ENCODE measurements at places on chromosomes 7 and 10.

DNA sequence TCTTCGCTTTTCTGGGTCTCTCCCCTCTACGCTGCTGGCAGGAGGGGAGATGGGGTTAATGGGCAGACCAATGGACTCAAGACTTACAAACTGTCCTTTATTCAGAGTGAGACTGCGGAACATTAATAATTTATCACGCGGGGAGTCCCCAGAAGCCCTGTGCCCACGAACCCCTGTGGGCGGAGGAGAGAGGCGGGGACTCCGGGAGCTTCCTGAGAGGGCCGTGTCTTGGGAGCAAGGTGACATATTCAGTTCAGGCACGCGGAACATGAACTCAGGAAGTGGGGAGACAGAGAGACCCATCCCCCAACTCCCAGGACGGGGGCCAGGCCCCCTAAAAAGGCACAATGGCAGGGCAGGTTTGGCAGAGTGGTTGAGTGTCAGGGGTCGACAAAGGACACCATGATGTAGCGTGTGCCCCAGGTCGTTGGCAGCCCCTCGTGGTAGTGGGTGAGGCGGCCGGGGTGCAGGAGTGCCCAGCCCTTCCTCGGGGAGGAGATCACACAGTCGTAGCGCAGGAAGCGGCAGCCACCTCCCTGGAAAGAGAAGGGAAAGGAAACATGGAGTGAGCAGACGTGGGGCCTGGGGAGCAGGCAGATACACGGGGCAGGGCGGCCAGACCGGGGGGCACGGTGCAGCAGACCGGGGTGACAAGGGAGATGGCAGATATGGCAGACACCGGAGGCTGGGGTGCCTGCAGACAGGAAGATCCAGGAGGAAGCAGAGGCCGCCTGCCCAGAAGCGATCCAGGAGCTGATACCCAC, 5.2 kb upstream of the MOGAT3 start:
- no peak for DNase-seq

- DNase-seq, result peak; percentile 70
These were observed 700.0 kb upstream of the PCDH15 start for GRCh38 chr10:55500931-55501559.

DNA sequence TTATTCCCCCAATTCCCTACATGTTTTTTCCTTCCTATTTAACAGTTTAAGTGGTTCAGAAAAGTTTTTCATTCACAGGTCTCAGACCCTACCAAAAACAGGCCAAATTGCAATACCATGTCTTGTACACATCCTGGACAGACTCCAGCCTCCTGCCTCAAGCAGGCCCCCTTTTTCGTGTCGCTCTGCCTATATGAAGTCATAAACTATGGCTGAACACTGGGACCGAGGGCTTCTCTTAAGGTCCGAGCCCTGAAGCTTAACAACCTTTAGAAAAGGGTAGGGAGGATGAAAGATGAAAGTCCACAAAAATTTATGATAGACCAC, 1.4 kb downstream of the FBXW4 start:
- DNase-seq, result no peak

GRCh38 chr10:23174977-23175512, 17.1 kb upstream of the PTF1A start:
- DNase-seq, result no peak

DNA sequence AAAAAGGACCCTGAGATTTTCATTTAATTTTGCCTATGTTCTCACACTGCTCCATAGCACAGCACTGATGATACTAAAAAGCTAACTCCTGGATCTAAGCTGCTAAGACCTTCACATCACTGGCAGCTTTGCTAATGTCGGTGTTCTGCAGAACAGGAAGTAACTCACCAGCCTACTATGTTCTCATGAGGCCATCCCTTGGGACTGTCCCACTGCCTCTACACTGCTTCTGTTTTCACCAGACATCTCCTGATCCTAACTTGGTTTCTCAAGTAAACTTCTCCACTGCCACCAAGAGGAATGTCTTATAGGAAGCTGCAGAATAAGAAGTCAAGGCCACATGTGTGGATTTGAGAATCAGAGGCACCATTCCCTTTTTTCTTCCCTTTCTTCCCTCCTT, 15.1 kb downstream of the HTR7 start:
- DNase-seq, result no peak

GRCh38 chr10:15658069-15658702, 61.5 kb downstream of the ITGA8 start:
- no peak for DNase-seq

- DNase-seq, result no peak
These were observed 171.7 kb upstream of the PFKP start for GRCh38 chr10:2895594-2896196.

GRCh38 chr10:131810036-131810804, 90.6 kb upstream of the PPP2R2D start:
- DNase-seq, result no peak

DNA sequence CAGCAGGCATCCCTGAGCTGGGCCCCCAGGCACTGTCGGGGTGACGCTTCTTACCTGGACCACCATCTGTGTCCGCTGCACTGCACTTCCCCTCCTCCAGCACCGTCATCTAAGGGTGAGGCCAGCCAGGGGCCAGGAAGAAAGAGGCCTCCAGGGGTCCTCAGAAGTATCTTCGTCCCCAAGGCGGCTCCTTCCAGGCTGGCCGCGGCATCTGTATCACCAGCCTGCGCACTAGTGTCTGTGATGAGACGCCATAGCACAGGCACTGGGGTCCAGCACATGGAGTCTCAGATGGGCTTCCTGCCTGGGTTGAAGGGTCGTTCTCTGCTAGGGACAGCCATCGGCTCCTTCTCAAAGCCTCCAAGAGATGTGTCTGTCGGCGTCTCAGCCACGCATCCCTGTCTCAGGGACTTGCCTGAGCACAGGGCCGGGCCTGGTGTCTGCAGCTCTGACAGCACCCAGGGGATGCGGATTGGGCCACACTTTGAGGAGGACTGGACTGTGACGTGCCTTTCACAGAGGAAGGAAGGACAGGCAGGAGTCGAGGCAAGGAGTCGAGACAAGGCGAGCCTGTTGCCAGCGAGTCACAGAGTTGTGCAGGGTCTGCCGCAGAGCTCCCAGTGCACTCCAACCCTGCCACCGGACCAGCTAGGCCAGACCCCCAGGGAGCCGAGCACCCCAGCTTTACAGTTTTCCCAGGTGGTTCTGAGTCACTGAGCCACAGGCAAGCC, 101.5 kb upstream of the DIP2C start:
- DNase-seq, result no peak

DNA sequence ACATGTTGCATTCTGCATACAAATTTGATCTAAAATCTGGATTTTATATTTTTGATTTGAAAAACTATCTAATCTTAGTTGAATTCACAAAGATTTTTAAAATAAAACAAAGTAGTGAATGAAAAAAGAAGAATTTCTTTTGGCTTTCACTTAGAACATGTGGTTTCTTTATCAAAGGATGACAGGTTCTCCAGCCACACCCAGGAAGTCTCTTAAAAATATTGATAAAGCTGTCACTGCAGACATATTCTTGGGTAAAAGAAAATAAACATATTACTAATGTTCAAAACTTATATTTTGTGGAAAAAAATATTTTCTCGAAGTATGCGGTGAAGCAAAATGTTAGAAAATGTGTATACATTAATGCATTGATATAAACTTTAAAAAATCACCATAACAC, 44.3 kb downstream of the ARL4A start:
- no peak for DNase-seq

DNA sequence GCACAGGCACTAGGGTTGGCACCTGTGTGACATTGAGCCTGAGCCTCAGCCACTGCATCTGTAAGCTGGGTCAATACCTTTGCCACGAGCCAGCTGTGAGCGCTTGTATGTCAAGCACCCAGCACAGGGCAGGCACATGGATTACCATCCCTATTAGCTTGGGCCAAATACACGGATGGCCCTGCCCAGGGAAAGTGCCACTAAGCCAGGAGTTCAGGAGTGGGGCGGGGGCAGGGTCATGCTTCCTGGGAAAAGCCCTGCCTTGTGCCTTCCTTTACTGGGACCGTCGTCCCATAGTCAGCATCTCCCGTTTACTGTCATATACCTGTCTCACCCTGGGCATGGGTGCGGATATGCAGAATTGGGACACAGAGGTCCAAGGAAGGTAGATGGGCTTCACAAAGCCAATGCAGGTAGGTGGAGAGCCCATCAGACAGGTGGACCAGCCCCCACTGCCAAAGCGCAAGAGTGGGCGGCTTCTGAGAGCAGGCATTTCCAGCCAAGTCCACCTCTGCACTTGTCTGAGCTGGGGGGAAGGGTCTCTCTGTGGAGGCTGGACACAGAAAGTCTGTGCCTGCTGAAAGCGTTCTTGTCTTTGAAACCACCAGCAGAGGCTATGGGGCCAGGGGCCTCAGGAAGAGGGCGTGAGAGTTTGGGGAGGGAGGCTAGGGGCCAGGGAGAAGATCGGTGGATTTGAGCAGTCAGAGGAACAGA, 72.6 kb downstream of the VWA2 start:
- no peak for DNase-seq

DNA sequence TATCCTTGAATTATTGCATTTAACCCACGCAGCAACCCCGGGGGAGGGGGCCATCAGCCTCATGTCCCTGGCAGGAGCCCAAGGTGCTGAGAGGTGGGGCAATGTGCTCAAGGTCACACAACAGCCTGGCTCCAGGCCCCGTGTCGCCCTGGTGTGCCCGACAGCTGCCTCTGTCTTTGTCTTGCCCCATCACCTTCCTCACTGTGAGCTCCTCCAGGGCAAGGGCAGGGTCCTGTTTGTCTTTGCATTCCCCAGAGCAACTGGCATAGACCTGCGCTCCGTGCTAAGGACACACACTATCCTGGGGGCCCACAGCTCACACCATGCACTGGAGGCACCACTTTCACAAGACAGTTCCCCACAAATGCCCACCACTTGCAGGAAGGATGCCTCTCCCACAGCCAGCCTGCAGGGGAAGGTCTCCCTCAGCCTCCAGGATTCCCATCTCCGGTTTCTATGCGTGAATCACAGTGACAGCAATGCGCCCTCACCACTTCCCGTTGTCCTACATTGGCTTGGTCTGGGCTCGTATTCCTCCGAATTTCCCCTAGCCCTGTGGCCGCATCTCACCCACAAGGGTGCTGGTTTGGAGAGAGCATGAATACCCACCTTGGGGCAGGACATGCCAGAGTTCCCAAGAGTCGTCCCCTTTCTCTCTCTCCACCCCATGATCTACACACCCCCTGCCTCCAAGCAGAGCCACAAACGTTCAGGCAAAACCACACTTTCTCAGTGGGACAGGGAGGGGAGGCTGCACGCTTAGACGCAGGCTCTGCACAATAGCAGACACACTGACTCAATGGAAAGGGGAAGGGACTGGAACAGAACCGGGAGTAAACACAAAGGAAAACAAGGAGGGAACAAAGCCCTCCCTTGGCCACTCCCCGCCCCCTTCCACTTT, 10.3 kb downstream of the ITPRIP start:
- DNase-seq, result peak; percentile 37

DNA sequence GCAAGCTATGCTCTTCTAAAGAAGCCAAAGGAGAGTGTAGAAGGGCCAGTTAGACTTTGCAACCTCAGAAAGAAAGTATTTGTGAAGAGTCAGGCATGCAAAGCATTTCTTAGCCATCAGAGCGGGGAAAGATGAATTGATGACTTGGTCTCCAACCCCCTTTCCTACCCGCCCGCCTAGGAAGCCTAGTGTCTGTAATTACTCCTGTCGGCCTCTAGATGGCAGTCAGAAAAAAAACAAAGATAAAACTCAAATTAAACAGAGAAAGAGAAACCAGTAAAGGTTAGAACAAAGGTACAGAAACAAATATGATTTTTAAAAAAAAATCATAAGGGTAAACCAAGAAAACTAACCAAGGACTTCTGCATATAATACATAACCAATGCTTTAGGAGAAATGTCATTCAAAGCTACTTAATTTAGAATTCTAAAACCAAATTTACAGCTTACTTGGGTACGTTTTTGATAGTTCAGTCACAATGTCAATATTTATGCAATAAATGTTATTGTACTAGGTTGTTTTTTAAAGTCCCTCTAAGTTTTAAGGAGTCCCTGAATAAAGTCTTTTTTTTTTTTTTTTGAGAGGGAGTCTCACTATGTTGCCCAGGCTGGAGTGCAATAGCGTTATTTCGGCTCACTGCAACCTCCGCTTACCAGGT, 97.6 kb downstream of the LYZL1 start:
- no peak for DNase-seq

DNA sequence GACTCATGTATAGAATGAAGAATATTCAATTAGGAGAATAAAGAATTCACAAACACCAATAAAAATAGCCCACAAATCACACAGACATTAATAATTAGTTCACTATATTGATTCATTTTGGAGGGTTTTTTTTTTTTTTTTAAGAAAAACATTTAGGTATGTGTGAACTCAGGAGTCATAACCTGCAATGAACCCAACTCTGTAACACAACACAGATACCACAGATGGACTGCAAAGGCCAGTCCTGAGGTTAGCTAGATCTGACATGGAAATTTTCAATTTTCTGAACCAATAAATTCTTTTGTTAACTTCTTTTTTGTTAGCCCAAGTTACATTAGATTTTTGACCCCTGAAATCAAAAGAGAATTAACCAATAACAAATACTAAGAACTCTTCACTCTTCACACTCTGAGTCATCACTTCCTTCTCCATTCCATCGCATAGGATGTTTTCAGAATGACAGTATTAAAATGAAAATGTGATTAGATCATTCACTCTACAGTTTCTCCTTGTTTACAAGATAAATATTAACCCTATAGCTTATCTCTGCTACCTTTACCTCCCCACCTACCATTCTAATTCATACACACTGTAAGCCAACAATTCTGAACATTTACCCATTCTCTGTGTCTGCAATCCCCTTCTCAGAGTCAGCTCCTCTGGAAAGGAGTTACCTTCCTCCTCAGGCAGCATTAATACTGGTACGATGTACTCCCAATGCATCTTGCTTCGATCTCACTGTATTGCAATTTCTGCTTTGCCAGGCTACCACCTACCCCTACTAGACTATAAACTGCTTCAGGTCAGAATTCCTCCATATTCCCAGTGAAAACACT, 141.5 kb downstream of the LRRN3 start:
- DNase-seq, result no peak

DNA sequence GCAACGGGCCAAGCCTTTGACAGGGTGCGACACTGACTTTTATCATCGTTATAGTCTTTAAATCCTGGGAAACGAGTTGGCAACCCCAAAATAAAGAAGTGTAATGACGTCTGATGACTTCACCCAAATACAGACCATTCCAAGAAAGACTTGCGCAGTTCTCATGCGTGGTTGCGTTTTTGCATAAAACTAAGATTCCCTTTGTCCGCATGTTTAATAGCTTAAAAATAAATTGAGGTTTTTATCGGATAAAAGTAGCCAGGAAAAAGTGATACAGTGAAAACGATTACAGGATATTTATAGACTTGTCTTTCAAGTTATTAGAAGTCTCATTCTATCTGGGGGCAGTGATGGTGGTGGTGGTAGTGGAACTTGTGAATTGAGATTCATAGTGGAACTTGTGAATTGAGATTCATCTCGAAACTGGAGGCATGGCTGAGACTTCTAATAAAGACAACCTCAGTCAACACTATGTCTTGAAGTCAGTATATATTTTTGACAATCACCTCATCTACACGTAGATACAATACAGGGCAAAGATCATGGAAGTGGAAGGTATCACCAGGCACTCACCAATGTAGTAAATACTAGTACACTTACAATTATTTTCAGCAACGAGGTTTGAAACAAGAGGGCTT, 1.2 kb upstream of the NAMPT start:
- DNase-seq, result no peak

GRCh38 chr10:6395606-6396005, 184.5 kb downstream of the PRKCQ start:
- DNase-seq, result no peak
